ENCODE measurements at places on chromosomes 13 and 19. TPM values are rescaled to one million over a fixed set of nuclear protein-coding genes. Genes with fewer than 3 reads are reported as not detected.

Gene MISP3
- 0.34 TPM for total RNA-seq

Gene OR7G2
- not detected for total RNA-seq

Gene ATXN8OS
- not detected for total RNA-seq

Gene RNF113B
- total RNA-seq, result not detected

Gene DHPS
- 52.3 TPM for total RNA-seq
